ENCODE measurements at places on chromosomes 7 and 10. TPM values are rescaled to one million over a fixed set of nuclear protein-coding genes. Genes with fewer than 3 reads are reported as not detected.
A peak's percentile ranks its signal among the peaks of the same experiment; 100 is the strongest.

The SH2D4B gene
- total RNA-seq = 0.52 TPM

The SNCG gene
- 123 TPM for total RNA-seq

The UTF1 gene
- total RNA-seq = not detected

The FAM241B gene
- total RNA-seq = 6.6 TPM

The CAV1 gene
- total RNA-seq = 230 TPM

DNA sequence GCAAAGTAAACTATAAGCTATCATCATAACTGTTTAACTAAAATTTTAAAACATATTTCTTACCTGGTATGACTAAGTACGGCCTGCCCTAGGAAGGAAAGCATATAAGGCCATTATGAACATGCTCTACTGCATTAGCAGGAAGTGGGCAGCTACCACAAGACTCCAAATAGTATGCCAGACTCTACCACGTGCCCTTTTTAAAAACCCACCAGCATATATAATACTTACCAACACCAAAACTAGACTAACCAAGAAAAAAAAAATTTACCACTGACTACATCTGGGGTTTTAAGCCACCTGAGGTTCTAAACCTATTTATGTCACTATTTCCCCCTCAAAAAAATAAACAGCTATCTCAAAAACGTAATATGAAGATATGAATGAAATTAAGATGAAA, 30.1 kb downstream of the NUDCD3 start:
- no peak for DNase-seq

GRCh38 chr10:89302625-89303024, 779 bp downstream of the IFIT2 start:
- DNase-seq = no peak

- DNase-seq = no peak
Observed at GRCh38 chr7:55588976-55589604, 16.8 kb upstream of the VOPP1 start.

GRCh38 chr7:155973451-155973997, 161.3 kb upstream of the SHH start:
- DNase-seq = peak; percentile 70

DNA sequence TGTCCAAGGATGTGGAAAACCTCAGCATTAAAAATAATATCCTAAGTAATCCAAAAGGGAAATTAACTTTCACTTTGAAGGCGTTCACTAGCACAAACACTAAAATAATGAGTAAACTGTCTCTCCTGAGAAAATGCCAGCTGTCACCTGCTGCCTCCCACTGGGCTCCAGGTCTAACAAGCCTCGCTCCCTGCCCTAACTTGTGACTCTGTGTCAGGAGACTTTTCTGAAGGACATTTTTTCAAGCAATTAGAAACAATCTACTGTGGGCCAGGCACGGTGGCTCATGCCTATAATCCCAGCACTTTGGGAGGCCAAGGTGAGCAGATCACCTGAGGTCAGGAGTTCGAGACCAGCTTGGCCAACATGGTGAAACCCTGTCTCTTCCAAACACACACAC, 72.8 kb upstream of the GLCCI1 start:
- DNase-seq = no peak

GRCh38 chr10:76309741-76310587, 878.5 kb downstream of the LRMDA start:
- DNase-seq = peak; percentile 62

- no peak for DNase-seq
Observed at GRCh38 chr7:72622532-72622931, 205.5 kb downstream of the TYW1B start.

- DNase-seq = no peak
Observed at GRCh38 chr10:49129376-49129775, 4.4 kb downstream of the FAM170B start.

DNA sequence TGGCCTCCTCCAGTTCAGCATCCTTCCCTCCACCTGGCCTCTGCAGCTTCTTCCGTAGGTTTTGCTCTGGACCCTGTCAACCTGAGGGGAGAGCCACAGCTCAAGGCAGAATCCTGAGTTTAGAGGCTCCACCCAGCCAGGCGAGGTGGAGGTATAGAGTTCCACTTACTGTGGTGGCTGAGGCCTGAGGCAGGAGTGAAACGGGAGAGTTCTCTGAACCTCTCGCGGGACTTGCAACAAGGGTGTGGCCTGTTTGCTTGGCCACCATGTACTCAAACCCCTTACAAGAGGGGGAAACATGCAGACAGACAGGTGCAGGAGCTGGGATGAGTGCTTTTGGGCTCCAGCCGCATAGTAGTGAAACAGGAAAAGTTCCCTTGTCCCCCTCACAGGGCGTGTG, 154.0 kb upstream of the C7orf33 start:
- no peak for DNase-seq

Measured in aorta (tissue), 5 donors.